ENCODE measurements at places on chromosomes 1 and 21.

- DNase-seq, result no peak
These were observed 127.6 kb upstream of the LMO4 start for GRCh38 chr1:87200875-87201638.

DNA sequence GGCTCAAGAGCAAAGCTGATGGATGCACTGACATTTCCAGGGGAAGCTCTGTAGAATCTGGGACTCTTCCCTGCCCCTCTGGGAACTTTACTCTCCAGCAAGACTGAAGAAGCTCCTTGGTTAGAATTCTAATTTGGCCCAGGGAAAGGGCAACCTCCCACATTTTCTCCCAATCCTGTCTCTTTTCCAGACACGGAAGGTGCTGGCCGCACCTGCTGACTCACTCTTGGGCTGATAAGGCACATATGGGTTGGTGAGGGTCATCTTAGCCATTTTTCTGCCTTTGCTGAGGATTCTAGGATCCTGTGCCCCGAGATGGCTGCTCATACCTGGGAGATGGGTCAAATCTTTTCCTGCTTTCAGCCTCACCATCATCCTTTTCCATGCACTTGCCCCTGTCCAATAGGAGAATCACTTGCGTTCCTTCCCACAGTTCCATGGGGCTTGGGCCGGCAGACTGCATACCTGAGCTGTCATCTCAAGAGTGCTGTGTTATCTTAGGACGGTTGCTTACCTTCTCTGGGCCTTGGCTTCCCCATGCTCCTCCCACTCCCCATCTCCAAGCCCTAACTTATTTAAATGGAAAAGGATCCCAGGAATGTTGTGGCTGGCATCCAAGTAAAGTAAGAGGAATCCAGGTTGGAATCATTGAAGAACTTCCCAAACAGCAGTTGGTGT lies 1.3 kb downstream of the TINAGL1 start:
- no peak for DNase-seq

GRCh38 chr1:216641669-216642460 lies 81.4 kb downstream of the ESRRG start:
- DNase-seq, result no peak

GRCh38 chr1:34973326-34973725 lies 11.8 kb downstream of the TMEM35B start:
- no peak for DNase-seq

GRCh38 chr1:29655945-29656850 lies 419.9 kb downstream of the PTPRU start:
- no peak for DNase-seq

DNA sequence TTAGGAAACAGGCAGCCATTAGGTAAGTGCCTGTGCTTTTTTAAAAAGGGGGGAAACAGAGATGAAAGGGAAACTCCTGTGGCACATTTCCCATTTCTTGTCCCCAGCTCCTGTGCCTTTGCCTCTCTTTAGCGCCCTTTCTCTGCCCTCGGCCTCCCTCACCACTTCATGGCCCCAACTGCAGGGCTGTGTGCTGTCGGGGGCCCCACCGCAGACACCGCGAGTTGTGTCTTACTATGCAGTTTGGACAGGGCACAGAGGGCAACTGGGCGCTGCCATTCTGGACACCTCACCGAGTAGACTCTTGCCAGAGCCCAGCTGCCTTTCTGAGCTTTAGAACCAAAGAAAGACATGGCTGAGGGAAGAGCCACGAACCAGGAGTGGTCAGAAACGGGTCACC lies 93.7 kb upstream of the LPGAT1 start:
- DNase-seq, result no peak

DNA sequence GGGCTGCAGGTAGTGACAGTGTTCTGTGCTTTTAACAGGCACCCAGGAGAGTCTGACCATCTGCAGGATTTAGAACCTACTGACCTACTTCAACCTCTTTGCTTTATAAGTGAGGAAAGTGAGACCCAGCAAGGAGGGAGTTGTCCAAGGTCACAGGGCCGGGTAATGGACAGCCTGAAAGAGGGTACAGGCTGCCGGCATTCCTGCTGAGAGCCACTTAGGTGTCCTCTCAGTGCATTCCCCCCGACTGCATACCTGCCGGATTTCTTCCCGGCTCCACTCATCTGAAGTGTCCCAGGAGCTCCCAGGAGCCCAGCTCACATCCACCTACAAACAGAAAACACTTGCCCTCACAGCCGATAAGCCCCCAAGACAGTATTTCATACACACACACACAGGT lies 13.9 kb downstream of the PHLDA3 start:
- no peak for DNase-seq

GRCh38 chr21:42250422-42251403 lies 31.8 kb downstream of the ABCG1 start:
- no peak for DNase-seq

DNA sequence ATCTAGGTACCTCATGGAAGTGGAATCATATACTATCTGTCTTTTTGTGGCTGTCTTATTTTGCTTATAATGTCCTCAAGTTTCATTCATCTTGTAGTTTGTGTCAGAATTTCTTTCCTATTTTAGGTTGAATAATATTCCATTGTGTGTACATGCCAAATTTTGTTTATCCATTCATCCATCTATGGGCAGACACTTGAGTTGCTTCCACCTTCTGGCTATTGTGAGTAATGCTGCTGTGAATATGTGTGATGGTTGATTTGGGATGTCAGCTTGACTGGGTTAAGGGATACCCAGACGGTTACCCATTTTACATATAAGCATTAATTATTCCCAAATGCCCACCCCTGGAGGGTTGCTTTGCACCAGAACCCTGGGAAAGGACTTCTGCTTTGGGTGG lies 477.5 kb downstream of the PTPRU start:
- DNase-seq, result no peak

- no peak for DNase-seq
These were observed 12.6 kb upstream of the CHI3L2 start for GRCh38 chr1:111214884-111215283.

DNA sequence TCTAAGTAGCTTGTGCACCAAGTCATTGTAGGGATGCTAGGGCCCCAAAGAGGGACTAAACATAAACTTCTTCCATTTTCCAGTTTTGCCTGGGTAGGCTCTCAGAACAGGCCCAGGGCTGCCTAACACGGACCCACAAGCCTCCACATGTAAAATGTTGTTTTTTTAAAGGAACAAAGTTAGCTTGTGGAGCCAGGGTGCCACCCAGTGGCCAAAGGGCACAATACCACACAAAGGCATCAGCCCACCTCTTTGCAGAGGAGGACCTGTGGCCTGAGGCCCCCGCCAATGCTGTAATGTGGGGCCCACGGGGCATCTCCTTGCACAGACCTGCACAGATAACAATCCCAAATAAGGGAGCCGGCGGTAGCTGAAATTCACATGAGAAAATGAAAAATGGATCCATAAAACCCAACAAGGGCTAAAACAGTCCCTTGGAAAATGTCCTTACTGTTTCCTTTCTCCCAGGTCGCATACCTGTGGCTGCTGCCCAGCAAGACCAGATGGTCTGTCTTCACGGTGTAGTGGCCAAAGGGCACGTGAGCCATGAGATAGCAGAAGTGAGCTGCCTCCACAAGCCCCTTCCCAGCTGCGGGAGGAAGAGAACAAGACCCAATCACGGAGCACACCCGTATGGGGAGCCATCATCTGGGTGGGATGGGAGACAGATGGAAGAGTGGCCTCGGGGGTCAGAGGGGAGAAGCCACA lies 23.8 kb downstream of the SEC16B start:
- peak; percentile 67 for DNase-seq

- DNase-seq, result no peak
These were observed 37.0 kb downstream of the PKP1 start for GRCh38 chr1:201320168-201320788.

DNA sequence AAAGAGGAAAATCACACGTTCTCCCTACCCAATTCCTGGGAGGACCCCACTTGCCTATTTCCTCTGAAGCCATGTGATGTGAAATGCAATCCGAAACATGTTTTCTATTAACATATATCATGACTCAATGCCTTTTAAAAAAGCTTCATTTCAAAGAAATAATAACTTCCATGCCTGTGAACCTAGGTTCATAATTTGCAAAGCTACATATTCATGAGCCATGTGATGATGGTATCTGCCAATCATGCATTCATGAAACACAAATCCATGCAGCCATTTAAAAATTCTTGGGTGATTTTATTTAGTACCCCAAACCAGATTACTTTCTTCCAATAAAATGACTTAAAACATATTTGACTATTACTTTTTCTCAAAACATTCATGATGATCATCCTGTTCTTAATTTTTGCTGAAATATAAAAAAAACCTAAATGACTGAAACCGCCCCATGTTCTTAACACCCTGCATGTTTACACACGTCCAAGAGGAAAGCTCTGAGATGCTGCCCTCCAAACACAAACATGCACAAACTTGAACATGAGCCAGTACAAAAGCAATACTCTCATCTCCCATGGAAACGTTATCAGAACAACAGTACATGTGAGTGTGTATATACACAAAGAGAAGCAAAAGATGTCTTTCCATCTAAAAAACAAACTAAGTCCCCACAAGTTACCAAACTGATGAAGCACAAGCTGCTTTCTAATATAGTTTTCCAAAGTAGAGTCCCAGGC lies 140.1 kb downstream of the TGFBR3 start:
- DNase-seq, result no peak

DNA sequence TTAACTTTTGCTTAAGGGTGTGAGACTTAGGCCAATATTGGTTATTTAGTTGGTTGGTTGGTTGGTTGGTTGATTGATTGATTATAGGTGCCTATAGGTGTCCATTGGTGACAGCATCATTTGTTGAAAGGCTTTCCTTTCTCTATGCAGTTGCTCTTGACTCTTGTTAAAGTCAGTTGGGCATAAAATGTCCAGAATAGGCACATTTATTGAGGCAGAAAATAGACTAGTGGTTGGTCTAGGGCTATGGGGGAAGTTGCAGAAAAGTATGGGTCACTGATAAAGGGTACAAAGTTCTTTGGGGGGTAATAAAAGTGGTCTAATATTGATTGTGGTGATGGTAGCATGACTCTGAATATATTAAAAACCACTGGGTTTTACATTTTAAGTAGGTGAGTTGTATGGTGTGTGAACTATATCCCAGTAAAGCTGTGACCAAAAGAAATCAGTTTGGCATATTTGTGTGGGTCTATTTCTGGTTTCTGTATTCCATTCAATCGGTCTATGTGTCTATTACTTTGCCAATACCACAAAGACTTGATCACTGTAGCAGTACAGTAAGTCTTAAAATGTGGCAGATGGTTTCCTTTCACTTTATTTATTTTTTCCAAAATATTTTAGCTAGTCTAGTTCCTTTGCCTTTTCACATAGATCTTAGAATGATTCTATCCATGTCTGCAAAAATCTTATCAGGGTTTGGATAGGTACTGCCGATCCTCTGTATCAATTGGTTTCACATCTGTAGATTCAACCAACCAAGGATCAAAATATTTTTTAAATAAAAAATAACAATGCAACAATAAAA lies 63.0 kb downstream of the ATP1A1 start:
- DNase-seq, result no peak

DNA sequence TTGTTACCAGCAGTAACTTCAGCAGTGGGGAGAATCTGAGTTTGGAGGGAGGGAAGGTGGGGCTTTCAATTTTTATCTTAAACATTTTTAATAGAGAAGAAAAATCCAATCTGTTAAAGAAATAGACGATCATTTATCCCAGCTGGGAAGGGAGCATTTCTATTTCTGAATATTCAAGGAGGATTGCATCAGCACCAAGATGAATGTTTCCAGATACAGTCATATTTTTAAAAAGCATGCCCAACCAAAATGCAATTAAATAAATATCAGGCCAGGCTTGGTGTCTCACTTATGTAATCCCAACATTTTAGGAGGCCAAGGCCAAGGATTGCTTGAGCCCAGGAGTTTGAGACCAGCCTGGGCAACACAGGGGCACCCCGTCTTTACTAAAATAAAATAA lies 1.7 kb upstream of the ATP1A4 start:
- no peak for DNase-seq

- peak; percentile 56 for DNase-seq
These were observed 95.3 kb downstream of the ABCA4 start for GRCh38 chr1:94025383-94026340.

DNA sequence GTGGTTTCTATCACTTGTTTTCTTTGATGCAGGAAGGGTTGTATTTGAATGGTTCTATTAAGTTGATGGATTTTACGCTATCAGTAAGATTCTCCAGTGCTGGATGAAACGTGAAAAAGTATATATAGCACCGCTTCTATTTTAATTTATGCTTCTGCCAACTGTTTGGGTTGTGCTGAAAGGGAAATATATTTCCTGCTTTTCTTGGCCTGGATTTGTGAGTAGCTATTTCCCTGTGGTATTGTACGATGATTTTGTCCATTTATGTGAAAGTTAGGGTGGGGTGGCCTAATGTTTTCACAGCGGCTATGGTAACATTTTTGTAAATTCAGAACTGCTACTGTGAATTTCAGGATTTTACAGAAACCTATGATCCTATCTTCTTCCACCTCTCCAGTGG lies 322 bp downstream of the C1orf162 start:
- no peak for DNase-seq

DNA sequence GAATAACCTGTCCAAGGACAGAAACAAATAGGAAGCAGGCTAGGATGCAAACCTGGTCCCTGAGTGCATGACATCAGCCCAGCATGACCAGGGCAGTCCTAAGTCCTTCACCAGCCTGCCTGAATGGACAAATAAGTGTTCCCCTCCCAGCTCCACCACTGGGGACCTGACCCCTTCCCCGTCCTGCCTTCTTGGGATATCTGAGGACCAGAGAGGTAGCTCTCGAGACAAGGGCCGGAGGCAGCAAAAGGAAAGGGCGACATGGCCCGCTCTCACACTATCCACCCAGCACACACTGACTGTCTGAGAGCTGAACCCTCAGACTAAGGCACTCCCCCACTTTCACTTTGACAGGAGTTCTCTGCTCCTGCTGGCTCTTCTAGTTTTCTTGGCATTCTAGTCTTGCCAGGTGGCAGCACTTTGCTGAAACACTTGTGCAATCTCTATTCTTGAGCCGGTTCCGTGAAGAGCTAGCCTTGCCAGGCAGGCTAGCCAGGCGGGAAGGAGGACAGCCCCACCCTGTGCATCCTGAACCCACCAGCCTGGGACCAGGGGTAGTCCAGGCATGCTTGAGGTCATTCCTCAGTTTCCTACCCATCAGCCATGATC lies 251.1 kb upstream of the RAB4A start:
- DNase-seq, result no peak

GRCh38 chr1:228379666-228380065 lies 27.0 kb downstream of the TRIM11 start:
- DNase-seq, result no peak

DNA sequence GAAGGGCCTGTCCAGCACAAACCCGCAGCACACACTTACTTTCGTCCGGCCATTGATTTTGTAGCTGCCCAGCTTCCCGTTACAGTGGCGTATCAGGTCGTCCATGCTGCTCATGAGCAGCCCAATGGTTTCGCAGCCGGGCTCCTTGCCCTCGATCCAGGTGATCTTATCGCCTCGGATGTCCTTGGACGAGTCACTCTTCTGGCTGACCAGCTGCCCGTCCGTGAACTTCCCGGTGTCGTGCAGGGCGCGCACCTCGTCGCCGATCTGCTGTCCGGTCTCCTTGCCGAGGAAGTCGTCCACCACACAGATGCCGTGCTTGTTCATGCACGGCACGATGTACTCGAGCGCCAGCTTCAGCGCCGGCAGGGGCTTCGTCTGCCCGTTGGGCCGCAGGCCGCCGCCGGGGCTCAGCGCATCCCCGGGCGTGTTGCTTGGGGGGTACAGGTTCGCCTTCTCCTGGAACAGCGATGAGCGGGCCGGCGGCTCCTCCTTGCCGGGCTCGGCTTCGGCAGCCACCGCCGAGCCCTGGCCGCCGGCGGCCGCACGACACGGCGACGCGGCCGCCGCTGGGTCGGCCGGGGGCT lies 1.0 kb downstream of the EGLN1 start:
- DNase-seq, result peak; percentile 48
